ENCODE measurements at places on chromosomes 16 and 17. TPM values are rescaled to one million over a fixed set of nuclear protein-coding genes. Genes with fewer than 3 reads are reported as not detected.

GRCh38 chr17:64178011-64178825 lies 48.3 kb upstream of the ERN1 start:
- no peaks in the 10 kb centered on the region for H3K27me3 ChIP-seq
- H3K4me1 ChIP-seq: no peaks in the 10 kb centered on the region
- H3K4me3 ChIP-seq: no peak overlapping the region
- no peaks in the 10 kb centered on the region for H3K36me3 ChIP-seq
- no peak overlapping the region for H3K27ac ChIP-seq
- no peak for DNase-seq

DNA sequence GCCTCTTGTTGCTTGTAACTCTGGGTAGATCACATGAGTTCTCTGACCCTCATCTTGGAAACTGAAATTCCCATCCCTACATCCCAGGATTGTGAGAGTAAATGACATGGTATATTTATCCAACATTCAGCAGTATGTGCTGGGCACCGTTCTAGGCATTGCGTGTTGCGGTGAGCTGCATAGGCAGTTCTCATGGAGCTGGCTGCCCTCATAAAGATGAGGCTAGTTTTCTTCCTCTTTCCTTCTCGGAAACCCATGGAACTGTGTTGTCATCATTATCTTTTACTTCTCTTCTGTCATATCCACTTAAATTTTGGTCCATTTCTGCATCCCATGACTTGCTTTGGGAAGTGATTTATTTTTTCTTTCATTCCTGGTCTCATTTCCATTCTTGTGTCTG lies 17.2 kb downstream of the CMIP start:
- H3K4me3 ChIP-seq: no peak overlapping the region
- H3K36me3 ChIP-seq: no peaks in the 10 kb centered on the region
- no peak for DNase-seq
- H3K4me1 ChIP-seq: no peaks in the 10 kb centered on the region
- no peaks in the 10 kb centered on the region for H3K27me3 ChIP-seq

The C16orf74 gene
- total RNA-seq: 13.3 TPM

DNA sequence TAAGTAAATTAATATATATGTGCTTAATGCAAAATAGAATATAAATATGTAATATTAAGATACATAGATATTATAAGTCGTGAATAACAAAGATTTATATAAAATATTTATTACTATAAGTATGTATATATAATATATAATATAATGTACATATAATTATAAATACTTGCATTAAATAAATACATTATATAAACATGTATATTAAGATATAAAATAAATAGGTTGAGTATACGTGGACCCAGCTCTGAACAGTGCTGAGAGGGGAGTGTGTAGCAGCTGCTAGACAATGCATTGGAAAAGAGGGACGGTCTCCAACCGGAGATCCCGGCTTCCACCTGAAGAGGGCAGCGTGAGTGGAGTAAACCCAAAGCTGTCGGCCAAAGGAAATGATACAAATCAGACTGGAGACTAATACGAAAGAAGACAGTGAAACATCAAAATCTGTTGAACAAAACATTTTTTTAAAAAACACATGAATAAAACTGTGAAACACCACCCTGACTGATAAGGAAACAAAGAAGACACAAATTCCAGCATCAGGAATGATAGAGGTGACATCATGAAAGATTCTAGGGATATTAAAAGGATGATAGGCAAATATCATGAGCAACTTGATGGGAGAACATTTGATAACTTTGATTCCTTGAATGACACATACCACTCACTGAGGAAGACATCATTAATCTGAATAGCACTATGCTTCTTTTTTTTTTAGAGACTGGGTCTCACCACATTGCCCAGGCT lies 125.4 kb upstream of the CHMP6 start:
- peaks cover 24% of the 10 kb centered on the region for H3K4me1 ChIP-seq
- no peaks in the 10 kb centered on the region for H3K27me3 ChIP-seq
- no peak overlapping the region for H3K4me3 ChIP-seq
- no peaks in the 10 kb centered on the region for H3K36me3 ChIP-seq
- no peak overlapping the region for H3K27ac ChIP-seq
- DNase-seq: peak; percentile 59

DNA sequence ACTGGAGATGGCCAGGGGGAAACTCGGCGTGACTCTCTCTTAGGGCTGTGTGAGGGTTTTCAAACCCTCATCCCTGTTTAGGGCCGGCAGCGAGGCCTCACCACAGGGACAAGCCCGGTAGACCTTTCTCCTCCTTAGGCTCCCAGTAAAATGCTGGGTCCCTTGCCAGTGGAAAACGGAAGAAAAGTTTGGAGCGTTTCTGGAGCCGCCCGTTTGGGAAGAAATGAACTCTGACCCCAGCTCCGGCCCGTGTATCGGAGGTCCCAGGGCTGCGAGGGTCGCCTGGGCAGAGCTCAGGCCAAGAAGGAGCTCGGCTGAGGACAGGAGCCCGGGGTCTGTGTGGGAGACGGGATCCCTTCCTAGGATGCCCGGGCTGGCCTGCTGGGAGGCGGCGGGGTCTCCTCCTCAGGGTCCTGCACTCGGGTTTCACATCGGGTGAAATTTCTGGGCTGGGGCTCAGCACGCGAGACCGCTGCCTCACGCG lies 23.2 kb downstream of the ZNF213 start:
- H3K4me3 ChIP-seq: peak overlapping the region; percentile 78
- no peaks in the 10 kb centered on the region for H3K36me3 ChIP-seq
- peaks cover 16% of the 10 kb centered on the region for H3K4me1 ChIP-seq
- no peak for DNase-seq
- H3K27me3 ChIP-seq: no peaks in the 10 kb centered on the region

GRCh38 chr16:68077866-68078700 lies 7.1 kb upstream of the NFATC3 start:
- no peak overlapping the region for H3K4me3 ChIP-seq
- peaks cover 62% of the 10 kb centered on the region for H3K4me1 ChIP-seq
- H3K36me3 ChIP-seq: peaks cover 23% of the 10 kb centered on the region
- H3K27ac ChIP-seq: peak overlapping the region; percentile 79
- DNase-seq: no peak

The KRT36 gene
- total RNA-seq: not detected

DNA sequence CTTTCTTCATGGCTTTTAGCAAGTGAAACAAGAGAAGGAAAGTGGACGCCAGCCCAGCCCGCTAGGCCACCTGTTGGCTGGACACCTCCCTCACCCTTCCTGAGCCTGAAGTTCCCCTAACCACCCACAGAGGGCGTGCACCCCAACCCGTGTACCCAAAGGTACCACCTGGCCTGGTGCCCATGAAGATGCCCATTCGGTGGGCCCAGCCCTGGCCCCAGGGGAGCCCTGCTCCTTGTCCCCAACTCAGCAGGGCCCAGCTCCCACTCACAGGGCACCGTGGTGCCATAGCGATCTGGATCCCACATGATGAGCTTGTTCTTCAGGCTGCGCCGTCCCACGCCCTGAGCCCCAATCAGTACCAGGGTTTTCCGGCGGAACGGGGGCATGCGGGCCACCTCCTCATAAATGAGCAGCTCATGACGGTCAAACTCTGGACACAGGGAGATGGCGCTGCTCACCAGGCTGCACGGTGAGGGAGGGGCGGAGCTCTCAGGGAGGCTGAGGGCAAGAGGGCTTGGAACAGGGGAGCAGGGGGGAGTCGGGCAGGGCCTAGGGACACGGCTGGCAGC lies 26.8 kb downstream of the MPP2 start:
- DNase-seq: peak; percentile 82
- H3K27me3 ChIP-seq: no peaks in the 10 kb centered on the region
- H3K36me3 ChIP-seq: no peaks in the 10 kb centered on the region

The WNT3 gene
- 2.0 TPM for total RNA-seq

DNA sequence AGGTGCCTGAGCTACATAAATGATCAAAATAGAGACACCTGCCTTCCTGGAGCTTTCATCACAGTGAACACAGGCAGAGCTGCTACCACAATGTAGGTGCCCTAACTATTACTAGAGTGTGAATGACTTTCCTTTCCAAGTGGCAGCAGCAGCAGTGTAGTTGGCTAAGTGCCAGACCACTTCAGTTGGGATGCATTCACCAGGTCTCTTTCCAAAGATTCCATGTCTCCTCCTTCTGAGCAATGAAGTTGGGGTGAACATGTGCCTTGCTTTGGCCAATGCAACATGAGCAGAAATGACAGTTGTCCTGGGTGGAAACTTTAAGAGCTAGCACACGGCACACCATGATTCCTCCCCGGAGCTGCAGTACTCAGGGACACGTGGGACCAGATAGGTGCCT lies 23.3 kb upstream of the CACNG4 start:
- no peaks in the 10 kb centered on the region for H3K36me3 ChIP-seq
- no peaks in the 10 kb centered on the region for H3K4me1 ChIP-seq
- H3K4me3 ChIP-seq: no peak overlapping the region
- no peak overlapping the region for H3K27ac ChIP-seq
- H3K27me3 ChIP-seq: no peaks in the 10 kb centered on the region

- DNase-seq: peak; percentile 99
- peak overlapping the region; percentile 65 for H3K27ac ChIP-seq
- peaks cover 36% of the 10 kb centered on the region for H3K36me3 ChIP-seq
- H3K27me3 ChIP-seq: no peaks in the 10 kb centered on the region
Observed at GRCh38 chr17:76557368-76558197, 17.7 kb downstream of the PRCD start.

- H3K4me1 ChIP-seq: peaks cover 12% of the 10 kb centered on the region
- DNase-seq: peak; percentile 85
- no peak overlapping the region for H3K4me3 ChIP-seq
- H3K36me3 ChIP-seq: no peaks in the 10 kb centered on the region
- H3K27ac ChIP-seq: peak overlapping the region; percentile 56
Observed at GRCh38 chr17:68398691-68399637, 58.3 kb downstream of the WIPI1 start.

The CCDC144A gene
- not detected for total RNA-seq

- H3K4me3 ChIP-seq: no peak overlapping the region
- H3K27me3 ChIP-seq: no peaks in the 10 kb centered on the region
- peaks cover 4% of the 10 kb centered on the region for H3K36me3 ChIP-seq
- no peak overlapping the region for H3K27ac ChIP-seq
Observed at GRCh38 chr16:30985401-30986128, 558 bp downstream of the HSD3B7 start.

DNA sequence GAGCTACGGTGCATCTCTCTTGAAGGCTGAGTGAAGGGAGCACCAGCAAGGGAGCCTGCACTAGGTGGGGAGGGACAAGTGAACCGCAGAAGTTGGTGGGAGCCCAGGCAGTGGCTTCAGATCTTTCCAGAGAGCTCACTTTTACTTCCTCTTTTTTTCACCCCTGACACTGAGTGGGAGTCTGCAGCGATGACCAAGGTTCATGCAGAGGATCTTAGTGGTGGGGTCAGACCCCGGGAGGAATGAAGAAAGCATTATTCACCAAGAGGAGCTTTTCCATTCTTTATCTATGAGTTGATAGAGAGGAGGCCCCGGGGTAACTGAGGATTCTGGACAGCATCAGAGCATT lies 3.0 kb upstream of the CCL2 start:
- H3K4me1 ChIP-seq: no peaks in the 10 kb centered on the region
- H3K36me3 ChIP-seq: no peaks in the 10 kb centered on the region
- no peak overlapping the region for H3K4me3 ChIP-seq
- DNase-seq: no peak
- H3K27ac ChIP-seq: no peak overlapping the region

GRCh38 chr17:57106107-57106835 lies 21.2 kb downstream of the AKAP1 start:
- no peaks in the 10 kb centered on the region for H3K27me3 ChIP-seq
- H3K4me1 ChIP-seq: peaks cover 7% of the 10 kb centered on the region
- H3K4me3 ChIP-seq: no peak overlapping the region

- no peak overlapping the region for H3K27ac ChIP-seq
- H3K4me1 ChIP-seq: no peaks in the 10 kb centered on the region
- no peaks in the 10 kb centered on the region for H3K27me3 ChIP-seq
- no peaks in the 10 kb centered on the region for H3K36me3 ChIP-seq
- no peak overlapping the region for H3K4me3 ChIP-seq
Observed at GRCh38 chr16:64950262-64950661, 171.6 kb downstream of the CDH11 start.

GRCh38 chr16:85941863-85942644 lies 43.1 kb downstream of the IRF8 start:
- H3K27me3 ChIP-seq: no peaks in the 10 kb centered on the region
- no peak overlapping the region for H3K4me3 ChIP-seq
- peaks cover 25% of the 10 kb centered on the region for H3K4me1 ChIP-seq
- no peak for DNase-seq
- no peak overlapping the region for H3K27ac ChIP-seq

The KRTAP16-1 gene
- total RNA-seq: not detected

- H3K36me3 ChIP-seq: peaks cover 7% of the 10 kb centered on the region
- no peaks in the 10 kb centered on the region for H3K27me3 ChIP-seq
- H3K4me3 ChIP-seq: peak overlapping the region; percentile 78
Observed at GRCh38 chr16:2428051-2428783, 1.0 kb upstream of the CCNF start.

The COL1A1 gene
- total RNA-seq: not detected

The PLD2 gene
- total RNA-seq: 23.3 TPM

The GCGR gene
- not detected for total RNA-seq

The NPIPA7 gene
- 27.4 TPM for total RNA-seq

The CSNK2A2 gene
- 56.4 TPM for total RNA-seq

GRCh38 chr17:31251105-31251969 lies 45.7 kb downstream of the OMG start:
- peak overlapping the region; percentile 45 for H3K27ac ChIP-seq
- H3K4me1 ChIP-seq: peaks cover 37% of the 10 kb centered on the region
- no peak overlapping the region for H3K4me3 ChIP-seq
- DNase-seq: no peak

GRCh38 chr16:89033796-89034572 lies 57.0 kb upstream of the CBFA2T3 start:
- H3K27ac ChIP-seq: no peak overlapping the region
- H3K4me3 ChIP-seq: no peak overlapping the region
- no peaks in the 10 kb centered on the region for H3K27me3 ChIP-seq
- no peak for DNase-seq

The MMP15 gene
- total RNA-seq: 4.1 TPM

The ITGB4 gene
- 0.19 TPM for total RNA-seq

DNA sequence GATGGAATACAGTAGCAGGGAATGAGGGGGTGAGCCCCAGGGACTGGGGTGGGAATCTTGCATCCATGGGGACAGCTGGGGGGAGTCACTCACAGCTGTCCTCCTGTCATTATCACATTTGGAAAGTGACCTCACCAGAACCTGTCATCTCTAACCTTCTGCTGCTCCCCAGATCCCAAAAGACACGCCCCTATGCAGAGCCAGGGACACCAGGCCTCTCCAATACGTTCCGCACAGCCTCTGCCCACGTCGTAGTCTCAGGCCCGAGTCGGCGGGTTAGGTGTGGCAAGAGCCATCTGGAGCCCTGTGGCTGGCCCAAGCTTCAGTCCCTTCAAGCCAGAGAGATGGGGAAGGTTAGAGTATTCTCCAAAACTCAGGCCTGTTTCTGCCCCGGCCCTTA lies 214.3 kb downstream of the ENGASE start:
- no peaks in the 10 kb centered on the region for H3K36me3 ChIP-seq
- H3K4me3 ChIP-seq: no peak overlapping the region
- H3K27me3 ChIP-seq: no peaks in the 10 kb centered on the region
- no peaks in the 10 kb centered on the region for H3K4me1 ChIP-seq

The DLX4 gene
- total RNA-seq: not detected

The MAP3K14 gene
- total RNA-seq: 7.6 TPM

The MGAT5B gene
- not detected for total RNA-seq

GRCh38 chr16:87070657-87071056 lies 246.5 kb downstream of the C16orf95 start:
- H3K27me3 ChIP-seq: no peaks in the 10 kb centered on the region
- DNase-seq: no peak
- no peak overlapping the region for H3K4me3 ChIP-seq
- H3K27ac ChIP-seq: no peak overlapping the region
- H3K36me3 ChIP-seq: no peaks in the 10 kb centered on the region
